ENCODE measurements at places on chromosomes 1 and 21.

DNA sequence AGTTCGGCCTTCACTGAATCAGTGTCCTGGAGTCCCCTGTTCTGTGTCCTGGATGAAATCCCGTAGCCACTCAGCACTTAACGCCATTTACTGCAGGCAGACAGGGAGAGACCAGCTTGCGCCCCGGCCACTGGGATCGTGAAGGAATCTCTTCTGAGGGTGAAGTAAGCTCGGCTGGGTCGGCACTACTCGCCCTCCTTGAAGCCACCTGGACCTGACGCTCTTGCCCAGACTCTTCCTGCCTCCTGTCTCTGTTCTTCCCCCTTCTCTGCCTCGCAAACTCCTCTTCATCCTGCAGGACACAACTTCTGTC, 99.9 kb upstream of the ZBTB40 start:
- DNase-seq = no peak

GRCh38 chr1:20999525-21000244, 177.0 kb downstream of the EIF4G3 start:
- no peak for DNase-seq

DNA sequence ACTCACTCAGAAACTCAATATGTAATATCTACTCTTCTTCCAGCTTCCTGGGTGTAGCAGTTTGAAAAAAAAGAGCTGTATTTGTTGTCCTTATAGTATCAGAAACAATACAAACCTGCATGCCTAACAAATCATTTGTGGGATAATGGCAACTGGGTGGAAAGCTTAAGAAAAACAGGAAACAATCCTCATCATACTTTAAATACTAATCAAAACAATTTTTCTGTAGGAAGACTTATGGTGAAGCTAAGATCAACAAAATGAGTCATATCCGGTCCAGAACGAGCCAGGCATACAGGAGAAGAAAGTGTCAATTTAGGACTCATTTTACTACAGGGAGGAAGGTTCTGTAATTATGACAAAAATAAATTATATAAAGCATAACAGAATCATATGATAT, 181.8 kb upstream of the ADGRL4 start:
- no peak for DNase-seq

DNA sequence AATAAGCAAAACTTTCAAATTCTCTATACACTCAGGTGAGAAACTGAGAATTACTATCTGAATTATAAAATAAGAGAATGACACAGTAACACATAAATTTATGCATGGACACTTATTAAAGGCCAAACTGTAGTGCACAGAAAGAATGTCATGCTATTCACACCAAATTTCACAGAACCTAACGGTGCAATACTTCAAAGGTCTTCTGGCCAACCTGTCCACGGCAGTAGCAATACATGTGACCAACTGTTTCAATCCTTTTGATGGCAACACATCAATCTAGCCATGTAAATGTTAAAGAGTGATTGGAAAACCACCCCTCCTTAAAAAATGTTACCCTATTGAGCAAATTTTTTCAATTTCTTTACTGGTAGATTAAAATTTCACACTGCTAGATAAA, 10.4 kb downstream of the GATAD2B start:
- no peak for DNase-seq

DNA sequence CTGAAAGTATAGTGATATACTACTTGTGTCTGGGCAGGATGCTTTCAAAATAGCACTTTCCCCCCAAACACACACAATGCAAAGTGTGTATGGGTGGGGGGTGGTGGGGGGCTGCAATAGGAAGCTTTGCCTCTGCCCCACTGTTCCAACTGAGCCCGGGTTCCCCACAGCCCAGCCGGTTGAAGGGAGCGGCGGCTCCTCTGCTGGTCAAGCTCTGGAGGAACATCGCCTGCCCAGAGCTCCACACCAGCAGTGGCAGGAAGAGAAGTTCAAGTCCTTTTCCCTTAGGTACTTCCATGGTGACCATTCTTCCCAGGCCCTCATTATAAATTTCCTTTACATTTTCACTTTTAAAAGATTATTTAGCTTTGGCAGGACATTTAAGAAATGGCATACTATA, 74.9 kb downstream of the CAPZB start:
- DNase-seq = no peak

- no peak for DNase-seq
These were observed 48.8 kb downstream of the TENT5C start for GRCh38 chr1:117654493-117655219.

DNA sequence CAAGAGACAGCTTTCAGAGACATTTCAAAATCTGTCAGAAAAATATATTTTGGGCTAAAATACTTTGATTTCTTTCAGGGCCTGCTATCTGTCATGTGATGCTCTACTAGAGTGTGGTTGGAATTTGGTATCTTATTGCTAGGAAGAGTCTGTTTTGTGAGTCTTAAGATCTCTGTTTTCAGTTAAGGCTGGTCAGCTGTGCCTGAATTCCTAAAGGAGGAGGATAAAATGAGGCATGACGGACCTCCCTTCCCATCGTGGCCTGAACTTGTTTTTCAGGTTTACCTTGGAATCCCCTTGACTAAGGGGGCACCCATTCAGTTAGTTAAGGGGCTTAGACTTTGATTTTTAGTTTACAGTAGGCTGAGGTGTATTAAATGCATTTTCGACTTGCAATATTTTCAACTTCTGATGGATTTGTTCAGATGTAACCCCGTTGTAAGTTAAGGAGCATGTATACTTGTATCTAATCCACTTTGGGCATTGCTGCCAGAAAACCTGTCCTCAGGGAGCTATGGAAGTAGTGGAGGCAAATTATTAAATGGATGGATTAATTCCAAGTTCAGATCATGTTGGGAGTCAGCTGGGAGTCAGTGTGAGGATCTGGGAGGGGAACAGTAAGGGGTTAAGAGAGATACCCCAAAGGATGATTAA, 18.3 kb downstream of the CAPN2 start:
- no peak for DNase-seq

DNA sequence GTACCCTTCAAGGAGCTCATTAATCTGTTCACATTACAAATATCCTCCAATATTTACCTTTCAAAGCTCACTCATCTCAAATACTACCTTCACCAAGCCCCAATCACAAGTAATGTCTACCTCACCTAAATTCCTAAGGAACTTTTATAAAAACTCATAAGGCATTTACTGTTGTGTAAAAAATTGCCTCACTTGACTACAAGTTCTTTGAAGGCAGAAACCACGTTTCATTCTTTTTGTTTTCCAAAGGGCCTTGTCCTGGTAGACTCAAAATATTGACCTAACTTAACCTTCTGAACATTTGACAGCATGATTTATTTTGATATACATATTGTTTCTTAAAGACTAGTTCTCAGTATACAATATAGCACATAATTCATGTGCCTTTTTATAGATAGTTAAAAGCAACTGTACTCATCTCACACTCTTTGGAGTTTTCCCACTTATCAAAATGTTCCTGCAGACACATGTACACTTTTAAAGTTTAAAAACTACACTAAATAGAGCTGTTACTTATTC, 2.5 kb downstream of the USP33 start:
- no peak for DNase-seq

DNA sequence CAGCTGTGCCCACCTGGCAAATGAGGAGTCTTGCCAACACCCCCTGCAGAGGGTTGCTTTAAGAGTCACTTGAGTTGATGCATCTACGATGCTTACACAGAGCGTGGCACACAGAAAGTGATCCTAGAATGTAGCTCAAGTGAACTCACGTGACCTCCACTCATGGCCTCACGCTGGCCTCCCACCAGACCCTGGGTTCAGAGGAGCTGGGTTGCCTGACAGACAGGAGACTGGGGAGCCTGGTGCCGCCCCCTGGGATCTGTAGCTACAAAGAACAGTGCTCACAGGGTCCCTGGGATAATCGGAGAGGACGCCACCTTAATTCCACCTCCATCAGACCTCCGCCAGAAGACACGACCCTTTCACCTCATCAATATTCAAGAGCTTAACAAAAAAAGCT, 81.4 kb upstream of the CASZ1 start:
- no peak for DNase-seq

GRCh38 chr21:45545691-45546531, 3.7 kb upstream of the SLC19A1 start:
- no peak for DNase-seq

DNA sequence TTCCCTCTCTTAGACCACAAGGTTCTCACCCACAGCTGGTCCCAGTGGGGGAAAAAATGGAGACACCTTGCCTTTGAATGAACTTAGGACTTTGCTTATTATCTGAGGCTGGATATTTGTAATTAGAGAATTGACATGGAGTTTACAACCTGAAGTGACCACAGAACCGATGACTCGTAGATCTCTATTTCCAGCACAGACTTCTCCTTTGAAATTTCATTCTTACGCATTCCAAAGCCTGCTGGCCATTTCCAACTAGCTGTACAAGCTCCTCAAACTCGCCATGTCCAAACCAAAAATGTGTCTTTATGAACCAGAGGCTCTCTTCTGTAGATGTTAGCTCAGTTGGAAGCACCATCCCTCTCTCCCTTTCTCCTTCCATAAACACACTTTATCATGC, 12.0 kb downstream of the RAB7B start:
- no peak for DNase-seq

GRCh38 chr1:9455487-9456234, 83.6 kb upstream of the SLC25A33 start:
- DNase-seq = peak; percentile 87

DNA sequence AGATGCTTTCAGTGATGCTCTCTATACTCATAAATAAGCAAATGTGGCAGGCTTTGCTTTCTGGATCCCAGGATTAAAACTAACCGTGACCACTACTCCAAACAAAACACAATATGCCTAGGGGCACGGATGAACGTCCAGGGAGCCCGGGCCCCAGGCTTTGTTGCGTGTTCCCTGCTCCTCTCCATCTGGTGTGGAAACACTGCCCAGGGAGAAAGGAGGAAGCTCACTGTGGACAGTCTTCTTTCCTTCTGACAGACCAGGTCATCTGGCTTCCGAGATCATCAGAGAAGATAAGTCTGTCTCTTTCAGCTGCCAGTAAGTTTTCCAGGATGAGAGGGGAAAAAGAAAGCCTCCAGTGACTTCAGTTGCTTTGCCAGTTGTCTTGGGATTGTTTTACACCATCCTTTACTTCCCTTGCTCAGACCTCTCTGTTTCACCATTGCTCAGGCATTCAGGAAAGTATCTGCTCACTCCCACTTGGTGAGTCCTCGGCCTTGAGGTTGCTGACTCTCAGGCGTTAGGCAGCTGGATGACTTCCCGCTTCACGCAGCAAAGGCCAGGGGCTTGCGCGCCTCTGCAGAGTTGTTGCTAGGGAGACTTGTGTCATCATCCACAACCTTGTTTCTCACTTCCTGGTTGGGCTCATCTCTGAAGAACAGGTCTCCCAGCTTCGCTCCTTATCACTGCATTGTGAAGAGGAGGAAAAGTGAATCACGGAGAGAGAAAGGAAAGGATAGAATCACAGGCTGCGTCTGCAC, 20.6 kb upstream of the PGD start:
- DNase-seq = peak; percentile 50

DNA sequence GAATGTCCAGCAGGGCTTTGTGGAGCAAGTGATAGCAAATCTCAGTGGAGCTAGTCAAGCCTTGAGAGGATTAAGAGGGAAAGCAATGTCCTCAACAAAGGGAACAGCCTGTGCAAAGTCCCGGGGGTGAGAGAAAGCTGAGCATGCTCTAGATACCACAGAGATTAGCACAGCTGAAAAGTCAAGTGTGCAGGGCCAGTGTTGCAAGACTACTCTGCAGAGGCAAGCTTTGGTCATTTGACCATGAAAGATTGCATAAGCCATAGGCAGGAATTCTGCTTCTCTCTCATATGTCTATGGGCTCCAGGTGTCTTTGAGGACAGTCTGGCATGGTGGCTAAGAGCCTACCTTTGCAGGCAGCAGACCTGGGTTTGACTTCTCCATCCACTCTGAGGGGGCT, 181.0 kb upstream of the JUN start:
- DNase-seq = no peak

- no peak for DNase-seq
These were observed 281.2 kb downstream of the PAPPA2 start for GRCh38 chr1:176744142-176744541.
